DND-41 (cell line): ENCODE measurements at places on chromosomes 11 and 22.

DNA sequence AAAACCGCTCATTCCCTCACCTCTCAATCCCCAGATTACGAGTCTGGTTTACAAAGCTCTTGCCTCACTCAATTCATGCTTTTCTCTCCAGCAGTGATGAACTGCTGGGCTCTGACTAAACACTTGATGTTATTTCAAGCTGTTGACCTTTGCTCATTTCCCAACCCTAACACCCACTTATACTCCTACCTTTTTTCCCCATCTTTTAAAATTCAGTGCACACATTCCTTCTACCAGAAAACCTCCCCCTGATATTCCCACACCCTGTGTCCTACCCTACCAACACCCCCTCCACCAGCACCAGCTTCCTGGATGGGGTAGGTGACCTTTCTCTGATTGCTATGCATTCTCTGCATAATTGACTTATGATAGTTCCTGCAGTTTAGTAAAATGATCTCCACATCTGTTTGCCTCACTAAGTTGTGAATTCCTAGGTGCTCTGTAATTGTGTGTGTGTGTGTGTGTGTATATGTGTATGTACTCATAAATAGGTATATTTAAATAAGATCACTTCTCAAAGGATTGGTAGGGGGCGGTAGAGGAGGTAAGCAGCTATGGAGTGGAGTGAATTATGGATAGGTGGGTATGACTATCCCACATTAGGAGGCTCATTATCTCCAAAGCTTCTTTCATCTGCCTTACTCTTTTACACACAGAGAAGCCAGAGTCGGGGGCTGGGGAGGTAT, 842 bp downstream of the HEPACAM start:
- no peak overlapping the region for H3K4me3 ChIP-seq
- H3K27me3 ChIP-seq, result peaks cover 20% of the 10 kb centered on the region
- no peak for DNase-seq
- no peaks in the 10 kb centered on the region for H3K4me1 ChIP-seq

DNA sequence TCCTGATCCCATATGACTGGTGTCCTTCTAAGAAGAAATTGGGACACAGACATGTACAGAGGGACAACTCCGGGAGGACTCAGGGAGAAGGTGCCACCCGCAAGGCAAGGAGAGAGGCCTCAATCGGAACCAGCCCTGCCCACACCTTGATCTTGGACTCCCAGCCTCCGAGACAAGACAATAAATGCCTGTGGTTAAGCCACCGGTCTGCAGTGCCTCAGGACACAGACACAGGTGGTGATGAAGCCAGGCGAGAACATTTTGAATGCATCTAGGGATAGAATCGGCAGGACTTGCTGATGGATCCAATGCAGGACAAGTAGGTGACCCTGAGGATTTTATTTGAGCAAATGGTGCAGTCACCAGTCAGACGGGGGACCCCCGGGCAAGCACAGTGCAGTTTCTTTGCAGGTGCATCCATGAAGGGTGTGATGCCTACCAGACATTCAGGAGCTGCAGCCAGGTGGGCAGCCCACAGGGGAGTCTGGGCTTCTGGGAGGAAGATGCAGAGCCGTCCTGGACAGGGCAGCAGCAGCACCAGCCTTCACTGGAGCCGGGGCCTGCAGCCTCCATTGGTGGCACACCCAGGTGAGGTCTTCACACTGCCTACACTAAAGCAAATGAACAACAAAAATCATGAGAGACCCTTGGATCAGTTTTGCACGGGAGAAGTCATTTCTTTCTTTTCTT, 20.2 kb upstream of the SEPTIN5 start:
- no peaks in the 10 kb centered on the region for H3K36me3 ChIP-seq
- DNase-seq, result no peak
- H3K4me3 ChIP-seq, result no peak overlapping the region
- H3K4me1 ChIP-seq, result no peaks in the 10 kb centered on the region

DNA sequence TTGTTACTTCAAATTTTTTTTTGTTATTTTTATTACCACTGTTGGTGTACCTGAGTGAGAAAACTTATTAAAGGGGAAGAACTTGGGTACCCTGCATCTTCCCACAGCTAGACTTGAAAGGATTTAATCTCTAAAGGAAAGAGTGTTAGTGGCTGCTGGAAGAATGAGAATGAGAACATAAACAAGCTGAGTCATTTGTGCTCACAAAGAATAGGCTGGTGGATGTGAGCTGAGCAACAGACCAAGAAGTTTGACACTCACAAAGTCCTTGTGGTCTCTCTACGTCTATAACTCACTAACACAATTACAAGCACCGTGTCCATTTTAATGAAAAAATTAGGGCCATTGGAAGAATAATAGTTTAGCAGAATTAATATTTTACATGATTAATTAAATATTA, 217.6 kb upstream of the ANO5 start:
- no peak overlapping the region for H3K27ac ChIP-seq
- no peak overlapping the region for H3K4me3 ChIP-seq
- H3K27me3 ChIP-seq, result no peaks in the 10 kb centered on the region

DNA sequence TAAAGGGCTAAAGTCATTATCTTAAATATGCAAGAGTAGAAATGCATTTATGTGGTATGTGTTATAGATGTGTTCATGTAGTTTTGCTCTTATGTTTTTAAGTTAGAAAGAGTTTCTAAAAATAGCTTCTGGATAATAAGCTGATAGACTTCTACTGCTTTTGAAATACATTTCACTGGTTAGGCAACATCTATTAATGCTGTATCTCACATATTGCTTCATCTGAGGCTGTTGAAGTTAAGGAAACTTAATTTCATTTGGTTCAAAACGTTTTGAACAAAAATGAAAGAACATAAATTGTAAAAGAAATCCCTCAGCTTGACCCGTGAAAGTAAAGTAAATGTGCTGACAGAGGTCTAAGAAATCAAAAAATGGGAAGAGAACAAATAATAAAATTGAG, 164.0 kb upstream of the CTSC start:
- H3K27me3 ChIP-seq, result no peaks in the 10 kb centered on the region
- no peak overlapping the region for H3K4me3 ChIP-seq
- no peak overlapping the region for H3K27ac ChIP-seq
- DNase-seq, result no peak

DNA sequence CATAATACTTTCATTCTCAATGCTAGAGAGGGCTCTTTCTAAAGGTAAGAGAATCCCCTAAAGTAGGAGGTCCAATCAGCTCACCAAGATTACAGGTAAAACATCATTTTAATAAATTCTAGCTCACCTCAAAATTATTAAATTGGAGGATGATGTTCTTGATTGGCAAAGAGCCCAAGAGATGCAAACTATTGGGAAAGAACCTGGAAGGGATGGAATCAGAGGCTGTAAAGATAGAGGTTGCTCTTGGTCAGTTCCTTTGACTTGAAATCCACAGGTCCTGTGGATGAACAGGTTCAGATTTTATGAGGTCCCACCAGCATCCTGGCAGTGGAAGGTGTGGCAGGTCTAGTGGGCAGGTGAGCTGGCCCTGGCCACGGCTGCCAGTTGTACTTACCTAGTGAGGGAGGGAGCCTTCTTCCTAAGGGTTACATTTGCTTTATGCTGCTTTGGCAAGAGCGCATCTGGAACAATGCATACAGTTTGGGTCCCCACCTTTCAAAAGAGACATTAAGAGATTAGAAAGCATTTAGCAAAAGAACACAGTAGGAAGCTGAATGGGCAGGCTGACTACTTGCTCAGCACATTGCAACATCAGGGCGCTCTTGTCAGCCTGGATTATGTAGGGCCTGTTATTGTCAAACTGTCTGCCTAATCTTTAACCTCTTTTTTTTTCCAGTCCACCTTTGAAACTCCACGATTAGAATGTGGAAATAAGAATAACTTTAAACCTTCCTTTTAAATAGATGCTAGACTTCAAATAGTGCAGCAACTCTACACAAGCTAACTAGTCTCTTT, 97.0 kb downstream of the RDX start:
- no peaks in the 10 kb centered on the region for H3K36me3 ChIP-seq
- DNase-seq, result no peak
- H3K4me1 ChIP-seq, result no peaks in the 10 kb centered on the region

- H3K27me3 ChIP-seq, result no peaks in the 10 kb centered on the region
- no peaks in the 10 kb centered on the region for H3K36me3 ChIP-seq
- no peak for DNase-seq
Observed at GRCh38 chr11:73361953-73362776, 14.0 kb upstream of the RELT start.

GRCh38 chr11:11435635-11436034, 82.6 kb upstream of the CSNK2A3 start:
- H3K4me3 ChIP-seq, result no peak overlapping the region
- peaks cover 11% of the 10 kb centered on the region for H3K27me3 ChIP-seq
- no peaks in the 10 kb centered on the region for H3K36me3 ChIP-seq
- DNase-seq, result no peak
- no peaks in the 10 kb centered on the region for H3K4me1 ChIP-seq

DNA sequence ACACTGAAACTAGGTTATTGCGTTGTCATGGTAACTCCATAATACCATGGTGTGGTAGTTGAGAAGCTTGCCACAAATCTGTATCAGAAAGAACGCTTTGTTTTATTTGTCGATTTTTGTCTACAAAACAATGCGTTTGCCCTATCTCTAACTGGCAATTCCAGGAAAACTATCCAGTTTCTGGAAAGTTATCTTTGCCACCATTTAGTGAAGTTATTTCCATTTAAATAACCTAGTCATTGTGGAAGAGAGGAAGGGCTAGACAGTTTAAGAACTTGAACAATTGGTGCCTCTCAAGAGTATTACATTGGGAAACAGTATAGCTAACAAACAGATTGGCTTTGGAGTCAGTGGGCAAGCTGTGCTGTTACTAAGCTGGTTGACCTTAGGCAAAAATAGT, 7.9 kb downstream of the HSD17B12 start:
- peaks cover 35% of the 10 kb centered on the region for H3K36me3 ChIP-seq
- no peaks in the 10 kb centered on the region for H3K27me3 ChIP-seq
- peaks cover 33% of the 10 kb centered on the region for H3K4me1 ChIP-seq
- H3K4me3 ChIP-seq, result no peak overlapping the region
- no peak overlapping the region for H3K27ac ChIP-seq
- no peak for DNase-seq

DNA sequence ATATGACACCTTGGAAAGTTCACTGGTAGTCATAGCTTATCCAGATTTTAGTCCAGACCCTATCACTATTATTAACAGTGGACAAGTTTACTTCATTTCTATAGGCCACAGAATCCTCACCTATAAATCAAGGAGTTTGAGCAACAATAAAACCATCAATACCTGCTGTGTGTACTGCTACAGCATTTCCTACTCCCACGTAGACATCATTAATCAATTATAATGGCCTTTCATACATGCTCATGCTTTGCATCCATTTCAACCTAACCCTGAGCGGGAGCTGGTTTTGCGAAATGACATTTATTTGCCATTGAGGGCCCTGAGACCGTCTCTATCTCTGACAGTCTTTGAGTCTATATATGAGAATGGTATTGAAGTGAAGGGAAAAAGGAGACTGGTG, 312.3 kb downstream of the FAT3 start:
- H3K4me1 ChIP-seq, result no peaks in the 10 kb centered on the region
- H3K4me3 ChIP-seq, result no peak overlapping the region

GRCh38 chr11:126311401-126312291, 7.8 kb downstream of the DCPS start:
- peaks cover 30% of the 10 kb centered on the region for H3K36me3 ChIP-seq
- no peak overlapping the region for H3K4me3 ChIP-seq
- H3K27ac ChIP-seq, result peak overlapping the region; percentile 51; the same call in 1 of the 2 replicates
- peaks cover 11% of the 10 kb centered on the region for H3K4me1 ChIP-seq

DNA sequence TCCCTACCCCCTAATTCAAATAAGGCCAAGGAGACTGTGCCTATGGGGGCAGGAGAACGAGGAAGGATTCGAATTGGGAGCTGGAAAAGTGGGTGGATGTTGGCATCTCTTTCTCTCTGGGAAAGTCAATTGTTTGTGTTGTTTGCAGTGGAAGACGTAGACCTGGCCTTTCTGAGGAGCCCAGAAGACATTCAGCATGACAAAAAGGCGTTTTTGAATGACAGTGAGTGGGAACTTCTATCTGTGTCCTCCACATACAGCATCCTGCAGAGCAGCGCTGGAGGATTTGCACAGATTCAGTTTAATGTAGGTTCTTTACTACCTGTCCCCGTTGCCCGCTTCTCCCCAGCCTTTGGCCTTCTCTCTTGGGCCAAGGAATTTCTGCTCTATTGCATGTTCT, 28.2 kb downstream of the HTR3B start:
- no peak for DNase-seq
- H3K4me3 ChIP-seq, result no peak overlapping the region

DNA sequence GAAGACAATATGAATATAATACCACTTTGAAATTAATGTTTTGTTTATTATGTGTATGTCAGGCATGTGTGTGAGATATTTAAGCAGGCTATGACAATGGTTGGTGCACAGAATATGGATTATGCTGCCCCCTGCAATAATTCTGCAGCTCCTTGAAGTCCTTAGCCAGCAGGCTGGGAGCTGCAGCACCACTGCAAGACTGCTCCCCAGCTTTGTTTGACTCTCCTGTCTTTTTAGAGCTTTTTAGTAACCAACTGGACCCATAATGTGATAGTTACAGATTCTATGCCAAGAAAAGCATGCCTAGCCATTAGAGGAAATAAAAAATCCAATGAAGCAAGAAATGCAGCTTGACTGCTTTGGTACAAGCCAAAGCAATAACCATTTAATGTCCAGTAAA, 535.1 kb downstream of the TMEM135 start:
- H3K27ac ChIP-seq, result no peak overlapping the region
- H3K4me1 ChIP-seq, result no peaks in the 10 kb centered on the region
- no peaks in the 10 kb centered on the region for H3K36me3 ChIP-seq
- no peaks in the 10 kb centered on the region for H3K27me3 ChIP-seq
- H3K4me3 ChIP-seq, result no peak overlapping the region
- no peak for DNase-seq

GRCh38 chr11:36373016-36374010, 77.2 kb downstream of the PRR5L start:
- H3K27me3 ChIP-seq, result peaks cover 69% of the 10 kb centered on the region
- no peaks in the 10 kb centered on the region for H3K36me3 ChIP-seq
- DNase-seq, result no peak
- no peak overlapping the region for H3K4me3 ChIP-seq

DNA sequence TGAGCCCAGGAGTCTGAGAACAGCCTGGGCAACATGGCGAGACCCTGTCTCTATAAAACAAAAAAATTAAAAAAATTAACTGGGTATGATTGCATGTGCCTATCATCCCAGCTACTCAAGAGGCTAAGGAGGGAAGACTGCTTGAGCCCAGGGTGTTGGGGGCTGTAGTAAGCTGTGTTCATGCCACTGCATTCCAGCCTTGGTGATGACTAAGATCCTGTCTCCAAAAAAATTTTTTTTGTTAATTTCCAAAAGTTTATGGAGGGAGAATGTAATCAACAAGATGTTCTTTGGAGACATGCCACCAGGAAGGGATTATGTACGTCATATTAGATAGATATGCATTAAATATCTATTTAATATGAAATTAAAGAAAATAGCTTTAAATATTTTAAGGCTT, 267.5 kb downstream of the SBF2 start:
- H3K36me3 ChIP-seq, result peaks cover 18% of the 10 kb centered on the region; the same call in 1 of the 2 replicates
- H3K4me3 ChIP-seq, result no peak overlapping the region

DNA sequence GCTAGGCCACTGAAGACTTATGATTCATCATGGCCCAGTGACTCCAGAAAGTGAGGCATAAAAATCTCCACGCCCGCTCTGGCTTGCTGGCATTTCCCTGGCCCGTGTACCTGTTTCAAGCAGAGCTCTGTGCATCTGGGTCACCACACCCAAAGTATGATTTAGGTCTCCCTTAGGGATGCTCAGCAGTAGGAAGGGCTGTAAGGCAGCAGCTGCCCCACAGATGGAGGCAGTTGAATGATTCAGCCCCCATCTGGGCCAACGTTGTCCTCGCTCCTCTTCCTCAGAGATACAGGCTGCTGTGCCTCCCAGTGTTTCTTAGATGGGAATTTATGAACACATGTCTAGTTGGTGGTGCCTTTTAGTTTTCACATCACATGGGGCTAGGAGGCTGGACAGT, 21.6 kb downstream of the GPR83 start:
- no peaks in the 10 kb centered on the region for H3K36me3 ChIP-seq
- no peak overlapping the region for H3K27ac ChIP-seq
- H3K27me3 ChIP-seq, result no peaks in the 10 kb centered on the region
- no peak overlapping the region for H3K4me3 ChIP-seq
- H3K4me1 ChIP-seq, result no peaks in the 10 kb centered on the region
- no peak for DNase-seq
